ENCODE measurements at places on chromosomes 12 and 14.

GRCh38 chr12:96399120-96399918 lies 920 bp downstream of the CDK17 start:
- peak; percentile 60 for DNase-seq

DNA sequence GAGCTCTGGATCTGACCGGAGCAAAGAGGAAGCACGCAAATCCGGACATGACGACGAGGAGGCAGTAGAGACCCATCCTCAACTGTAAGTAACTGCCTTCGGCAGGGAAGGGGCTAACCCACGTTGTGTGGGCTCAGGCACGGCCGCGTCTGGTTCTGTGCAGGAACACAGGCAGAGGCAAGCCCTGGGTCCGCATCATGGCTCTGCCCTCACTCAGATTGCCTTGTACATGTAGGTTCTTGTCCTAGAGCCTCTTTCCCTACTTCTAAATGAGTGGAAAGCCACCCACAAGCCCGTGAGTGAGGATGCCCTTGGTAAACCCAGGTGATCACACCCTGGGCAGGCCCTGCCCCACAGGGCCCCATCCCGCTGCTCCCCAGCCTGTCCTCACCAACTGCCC lies 8.9 kb upstream of the RPLP0 start:
- no peak for DNase-seq

DNA sequence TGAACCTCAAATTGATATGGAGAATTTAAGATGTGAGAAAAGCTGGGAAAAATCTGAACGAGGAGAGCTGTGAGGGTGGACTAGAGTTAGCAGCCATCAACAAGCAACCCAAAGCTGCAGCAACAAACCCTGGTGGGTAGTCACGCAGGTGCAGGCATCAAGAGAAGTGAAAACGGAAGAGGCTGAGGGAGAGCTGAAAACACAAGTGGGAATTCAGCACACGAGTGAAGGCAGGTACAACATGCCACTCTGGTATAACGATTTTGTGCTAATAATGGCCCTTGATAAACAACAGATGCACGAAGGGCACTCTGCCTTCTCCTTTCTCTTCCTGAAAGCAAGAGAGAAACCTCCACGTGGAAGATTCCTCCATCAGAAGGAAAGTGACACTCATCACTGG lies 11.5 kb downstream of the TCL1B start:
- DNase-seq: no peak

DNA sequence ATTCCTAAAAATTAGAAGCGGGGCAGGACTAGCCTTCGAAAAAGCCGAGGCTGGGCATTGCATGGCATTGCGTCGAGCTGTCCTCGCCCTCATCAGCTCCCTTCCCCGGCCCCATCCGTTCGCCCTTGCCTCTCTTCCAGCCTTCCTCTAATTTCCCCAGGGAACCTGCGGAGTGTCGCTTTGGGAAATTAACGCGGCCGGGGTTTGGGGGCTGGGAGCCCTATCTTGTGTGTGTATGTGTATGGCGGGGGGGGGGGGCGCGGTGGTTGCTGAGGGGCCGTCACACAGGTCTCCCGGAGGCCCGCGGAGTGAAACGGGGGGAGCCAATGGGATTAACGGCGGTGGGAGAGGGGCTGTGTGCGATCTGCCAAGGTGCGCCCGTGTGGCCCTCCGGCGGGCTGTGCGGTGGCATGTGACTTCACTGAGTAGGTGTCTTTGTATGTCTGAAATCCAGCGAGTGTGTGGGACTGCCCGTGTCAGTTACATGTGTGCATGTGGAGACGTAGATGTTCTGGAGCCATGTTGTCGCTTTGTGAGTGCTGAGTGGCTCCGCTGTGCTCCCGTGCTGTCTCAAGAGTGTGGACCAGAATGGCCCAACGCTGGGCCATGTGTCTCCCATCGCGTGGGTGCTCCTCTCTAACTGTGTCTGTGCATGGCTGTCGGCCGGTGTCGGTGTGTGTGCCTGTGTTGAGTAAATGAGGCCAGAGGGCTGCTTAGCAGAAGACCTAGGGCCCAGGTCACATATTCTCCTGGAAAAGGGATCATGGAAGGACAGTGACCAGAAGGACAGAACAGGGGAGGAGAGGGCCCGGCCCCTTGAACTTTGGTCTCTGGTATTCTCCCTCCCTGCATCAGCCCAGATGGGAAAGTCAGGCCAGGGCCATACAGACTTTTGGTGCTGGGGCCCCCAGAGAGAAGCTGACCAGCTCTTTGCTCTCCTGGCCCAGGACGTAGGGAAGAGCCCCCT lies 1.5 kb downstream of the PTMS start:
- DNase-seq: no peak

- DNase-seq: peak; percentile 98
Observed at GRCh38 chr12:24838531-24838950, 110.4 kb downstream of the BCAT1 start.

DNA sequence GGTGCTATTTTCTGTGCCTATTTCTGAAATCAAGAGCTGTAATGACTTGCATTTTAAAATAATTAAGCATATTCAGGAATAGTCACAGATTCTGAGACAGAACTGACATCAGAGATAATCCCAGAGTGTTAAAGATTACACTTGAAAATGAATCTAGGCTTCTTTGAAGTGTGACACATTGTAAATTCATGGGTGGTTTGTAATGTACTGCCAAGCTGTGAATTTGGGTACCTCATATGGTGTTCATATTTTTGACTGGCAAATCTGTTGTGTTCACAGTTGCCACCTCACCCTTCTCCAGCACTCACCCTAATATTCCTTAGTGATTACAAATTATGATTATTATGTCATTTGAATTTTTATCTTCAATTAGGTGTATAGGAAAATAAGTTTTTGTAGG lies 78.5 kb upstream of the CSRP2 start:
- DNase-seq: no peak

GRCh38 chr14:38791862-38792261 lies 311.2 kb downstream of the SEC23A start:
- no peak for DNase-seq

- no peak for DNase-seq
Observed at GRCh38 chr14:57171363-57171762, 97.3 kb downstream of the EXOC5 start.

GRCh38 chr12:26539131-26539530 lies 293.9 kb downstream of the ITPR2 start:
- DNase-seq: no peak

DNA sequence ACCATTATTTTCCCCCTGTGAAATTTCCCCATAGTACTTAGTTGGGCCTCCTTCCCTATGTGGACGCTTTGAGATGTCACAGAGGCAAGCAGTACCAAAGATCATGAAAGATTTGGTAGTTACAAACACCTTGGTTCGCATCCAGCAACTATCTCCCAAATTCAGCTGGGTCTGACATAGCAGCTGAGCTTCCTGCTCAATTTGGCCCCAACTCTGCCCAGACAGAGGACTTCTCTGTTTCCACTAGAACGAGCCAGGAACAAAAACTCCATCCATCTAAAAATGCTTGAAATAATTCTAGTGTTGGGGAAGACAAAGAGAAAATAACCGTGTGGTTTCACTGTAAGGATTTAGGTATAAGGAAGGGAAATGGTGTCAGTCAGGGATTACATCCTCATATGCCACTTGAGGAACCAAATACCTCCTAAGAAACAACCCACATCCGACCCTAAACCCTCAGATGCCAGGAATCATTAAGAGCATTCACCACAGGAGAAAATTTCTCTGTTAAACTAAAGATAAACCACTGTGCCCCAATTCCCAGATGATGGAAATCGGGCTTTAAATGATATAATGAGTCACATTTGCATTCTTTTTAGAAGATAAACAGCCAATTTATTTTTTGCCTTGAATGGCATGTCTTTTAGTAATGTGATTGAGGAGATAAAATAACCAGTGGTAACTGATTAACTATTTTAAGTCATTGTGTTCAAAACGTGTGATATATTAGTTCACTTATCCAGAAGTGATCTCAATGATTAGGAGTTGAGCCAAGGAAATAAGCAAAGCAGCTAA lies 103.7 kb upstream of the IFNG-AS1 start:
- no peak for DNase-seq

DNA sequence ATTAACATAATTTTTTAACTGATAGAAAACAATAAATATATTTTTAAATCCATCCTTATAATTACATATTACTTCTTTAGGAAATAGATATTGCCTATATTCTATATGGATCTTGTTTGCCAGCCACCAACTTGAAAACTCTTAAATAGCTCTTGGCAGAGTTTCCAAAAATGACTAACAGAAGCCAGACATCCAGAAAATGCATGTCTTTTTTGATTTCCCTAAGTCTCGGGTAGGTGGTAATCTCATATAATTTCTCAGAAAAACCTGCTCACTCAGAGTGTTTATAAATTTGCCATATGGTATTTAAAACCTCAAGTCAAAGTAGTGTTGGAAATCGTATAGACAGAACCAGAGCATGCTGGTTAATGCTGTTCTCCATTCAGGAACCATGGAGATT lies 360.4 kb upstream of the FOXG1 start:
- DNase-seq: no peak

GRCh38 chr14:99805757-99806439 lies 12.7 kb downstream of the EML1 start:
- DNase-seq: no peak

DNA sequence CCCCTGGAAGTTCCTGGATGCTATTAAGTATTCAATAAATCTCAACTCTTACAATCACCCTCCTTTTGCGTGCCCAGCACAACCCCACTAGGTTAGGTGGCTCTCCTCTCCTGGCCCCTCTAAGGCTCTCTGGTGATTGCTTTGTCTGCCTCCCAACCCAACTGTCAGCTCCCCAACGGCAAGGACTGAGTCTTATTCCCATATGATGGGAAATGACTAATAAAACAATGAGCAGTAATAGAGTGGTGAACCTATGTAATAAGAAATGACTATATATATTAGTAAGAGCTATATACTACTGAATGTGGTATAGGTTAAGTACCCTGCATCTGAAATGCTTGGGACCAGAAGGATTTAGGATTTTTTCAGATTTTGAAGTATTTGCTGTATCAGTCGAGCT lies 8.1 kb downstream of the APPL2 start:
- DNase-seq: no peak

DNA sequence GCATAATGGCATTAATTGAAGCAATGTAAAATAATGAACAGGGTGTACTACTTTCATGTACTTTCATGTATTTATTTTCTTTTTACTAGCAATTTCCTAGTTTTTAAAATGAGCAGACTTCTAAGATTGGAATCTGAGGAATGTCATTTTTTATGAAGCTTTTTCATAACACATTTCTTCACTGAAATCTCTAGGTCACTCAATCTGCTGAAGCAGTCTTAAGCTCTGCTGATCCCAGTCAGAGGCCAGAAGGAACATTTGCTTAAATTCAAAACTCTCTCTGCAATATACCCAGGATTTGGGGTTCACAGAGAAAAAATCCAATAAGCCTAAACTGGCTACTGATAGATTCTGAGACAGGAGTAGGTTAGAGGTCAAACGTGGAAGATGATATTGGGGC lies 73.6 kb upstream of the CNTN1 start:
- DNase-seq: no peak

DNA sequence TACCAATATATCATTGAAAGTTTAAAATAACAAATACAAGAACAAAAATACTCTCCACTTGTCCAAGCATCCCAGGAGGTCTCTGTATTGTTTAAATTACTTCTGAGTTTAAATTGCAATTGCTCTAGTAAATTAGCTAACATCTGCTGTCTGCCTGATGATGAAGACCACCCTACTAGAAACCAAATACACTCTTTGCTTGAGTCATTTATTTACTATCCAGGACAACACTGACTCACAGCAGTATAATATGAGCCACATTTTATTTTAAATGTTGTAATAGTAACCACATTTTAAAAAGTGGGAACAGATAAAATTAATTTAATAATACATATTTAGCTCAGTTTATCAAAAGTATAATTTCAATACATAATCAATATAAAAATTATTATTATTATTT lies 62.9 kb upstream of the EEA1 start:
- DNase-seq: peak; percentile 39

GRCh38 chr12:61095111-61095510 lies 1165.1 kb upstream of the USP15 start:
- DNase-seq: no peak

GRCh38 chr12:99686142-99686541 lies 38.6 kb downstream of the GARIN6 start:
- no peak for DNase-seq

GRCh38 chr14:74979029-74979428 lies 23.6 kb upstream of the PGF start:
- DNase-seq: no peak

- DNase-seq: no peak
Observed at GRCh38 chr12:7479771-7480170, 23.8 kb downstream of the CD163 start.

DNA sequence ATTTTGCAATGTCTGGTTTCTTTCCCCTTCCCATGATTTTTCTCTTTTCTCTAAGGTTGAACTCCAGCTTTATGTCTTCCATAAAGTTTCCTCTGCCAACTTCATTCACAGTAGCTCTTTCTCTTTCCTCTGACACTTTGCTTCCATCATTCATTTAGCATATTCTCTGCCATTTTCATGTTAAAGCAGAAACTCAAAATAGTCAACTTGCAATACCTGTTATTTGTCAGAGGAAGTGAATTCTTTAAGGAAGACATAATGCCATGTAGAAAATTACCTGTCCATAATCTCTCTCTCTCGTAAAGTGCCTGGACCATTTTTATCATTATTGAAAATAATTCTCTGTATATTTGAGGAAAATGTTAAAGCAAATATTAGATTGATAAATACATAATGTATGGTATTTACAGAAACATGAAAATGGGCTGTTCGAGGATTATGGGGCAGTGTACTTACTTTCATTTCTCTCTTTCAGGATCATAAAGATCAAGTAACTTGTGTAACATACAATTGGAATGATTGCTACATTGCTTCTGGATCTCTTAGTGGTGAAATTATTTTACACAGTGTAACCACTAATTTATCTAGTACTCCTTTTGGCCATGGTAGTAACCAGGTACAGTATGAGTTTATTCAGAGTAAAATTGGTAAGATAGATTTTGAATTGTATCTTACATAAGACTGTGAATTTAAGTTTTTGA lies 12.6 kb downstream of the NEDD1 start:
- DNase-seq: no peak

DNA sequence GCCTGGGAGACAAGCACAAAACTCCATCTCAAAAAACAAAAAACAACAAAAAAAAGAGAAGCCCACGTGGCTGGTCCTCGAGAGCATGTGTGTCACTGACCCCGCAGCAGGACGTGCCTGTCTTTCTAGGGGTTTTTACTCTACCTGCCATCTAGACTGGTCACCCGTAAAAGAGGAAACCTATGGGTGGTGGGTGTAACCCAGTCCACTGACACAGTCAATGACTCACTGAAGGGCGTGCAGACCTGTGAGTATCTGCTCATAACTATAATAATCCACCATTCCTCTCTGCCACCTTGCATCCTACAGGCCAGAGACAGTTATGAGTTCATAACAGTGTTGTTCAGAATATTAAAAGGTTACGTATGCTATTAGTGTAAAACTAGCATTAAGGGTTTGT lies 4.6 kb downstream of the GOLGA3 start:
- DNase-seq: no peak

DNA sequence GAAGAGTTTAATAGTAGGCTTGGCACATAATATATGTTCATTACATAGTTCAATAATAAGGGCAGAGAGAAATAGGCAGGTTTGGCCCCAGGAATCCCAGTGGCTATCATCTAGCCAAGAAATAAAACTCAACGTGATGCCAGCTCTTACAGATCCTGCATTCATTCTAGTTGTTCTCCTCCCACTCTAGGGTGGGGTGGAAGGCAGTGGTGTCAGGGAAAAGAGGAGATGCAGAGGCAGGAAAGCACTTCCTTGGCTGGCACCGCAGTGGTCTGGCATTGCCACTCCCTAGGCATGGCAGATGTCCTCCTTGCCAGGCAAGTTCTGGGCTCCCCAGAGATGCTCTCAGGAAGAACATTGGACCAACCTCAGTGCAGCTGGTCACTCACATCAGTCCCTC lies 383.6 kb downstream of the GRIN2B start:
- no peak for DNase-seq

GRCh38 chr12:94145191-94145983 lies 3.0 kb upstream of the PLXNC1 start:
- DNase-seq: peak; percentile 75

Data from skin of body (tissue), 3 donors.